Aorta (tissue), 5 donors: ENCODE measurements at places on chromosomes 7 and 10.
A peak's percentile ranks its signal among the peaks of the same experiment; 100 is the strongest.

DNA sequence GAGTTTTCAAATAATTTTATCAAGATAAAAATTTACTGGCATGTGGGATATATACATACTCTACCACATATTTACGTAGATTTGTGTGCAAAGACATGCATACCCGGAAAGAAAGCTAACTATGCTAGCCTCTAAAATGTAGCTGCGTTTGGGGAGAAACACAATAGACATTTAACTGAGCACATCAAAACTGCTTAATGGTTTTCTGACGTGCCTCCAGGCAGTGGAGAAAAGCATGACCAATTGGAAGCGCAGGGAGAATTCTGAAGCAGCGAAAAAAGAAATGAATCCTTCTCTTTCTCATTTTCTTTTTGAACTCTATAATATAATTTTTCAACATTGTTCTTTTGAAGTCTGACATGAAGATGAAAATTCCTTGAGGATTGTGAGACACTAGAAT is 60.3 kb upstream of the LYZL1 start:
- DNase-seq = no peak

- DNase-seq = no peak
These were observed 542.4 kb upstream of the DPP6 start for GRCh38 chr7:153509768-153510167.

DNA sequence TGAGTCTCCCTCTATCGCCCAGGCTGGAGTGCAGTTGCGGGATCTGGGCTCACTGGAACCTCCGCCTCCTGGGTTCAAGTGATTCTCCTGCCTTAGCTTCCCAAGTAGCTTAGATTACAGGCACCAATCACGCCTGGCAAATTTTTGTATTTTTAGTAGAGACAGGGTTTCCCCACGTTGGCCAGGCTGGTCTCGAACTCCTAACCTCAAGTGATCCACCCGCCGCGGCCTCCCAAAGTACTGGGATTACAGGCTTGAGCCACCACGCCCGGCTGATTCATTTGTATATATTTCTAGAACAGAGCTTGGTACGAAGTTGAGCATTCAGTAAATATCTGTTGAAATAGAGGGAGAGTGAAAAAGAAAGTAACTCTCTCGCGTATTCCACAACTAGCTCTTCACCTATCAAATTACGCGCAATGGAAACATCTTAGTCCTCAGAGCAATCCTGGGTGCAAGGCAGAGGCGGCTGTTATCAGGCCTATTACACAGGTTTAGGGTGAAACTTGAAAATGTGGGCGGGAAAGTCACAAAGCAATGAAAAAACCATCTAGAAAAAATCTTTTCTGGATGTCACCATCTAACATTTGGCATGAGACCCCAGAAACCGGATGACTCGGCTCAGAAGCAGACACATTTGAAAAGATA is 707 bp upstream of the GHITM start:
- DNase-seq = no peak

- DNase-seq = no peak
These were observed 6.2 kb downstream of the NIPSNAP2 start for GRCh38 chr7:55970561-55970960.

GRCh38 chr7:82114237-82114636 is 329.3 kb downstream of the CACNA2D1 start:
- no peak for DNase-seq

- no peak for DNase-seq
These were observed 57.6 kb downstream of the BMPR1A start for GRCh38 chr10:86813982-86814381.

- no peak for DNase-seq
These were observed 213.0 kb downstream of the JAZF1 start for GRCh38 chr7:27967639-27968038.

DNA sequence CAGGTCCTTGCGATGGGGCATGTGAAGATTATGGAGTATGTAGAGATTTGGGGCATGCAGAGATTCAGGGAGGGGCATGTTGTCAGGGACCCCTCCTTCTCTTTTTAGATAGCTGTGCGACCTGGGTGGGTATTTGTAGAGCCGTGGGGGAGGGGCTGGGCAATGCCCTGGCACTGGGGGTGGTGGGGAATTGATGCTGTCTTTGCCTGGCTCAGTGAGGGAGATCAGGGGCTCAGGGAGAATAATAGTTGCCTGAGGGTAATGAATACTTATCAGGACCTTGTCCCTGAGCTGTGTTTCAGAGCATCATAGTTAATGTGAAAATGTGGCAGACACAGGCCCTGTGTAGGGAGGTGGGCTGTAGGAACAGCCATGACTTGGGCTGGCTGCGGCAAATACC is 3.5 kb downstream of the RAMP3 start:
- peak; percentile 23 for DNase-seq

- DNase-seq = peak; percentile 43
These were observed 61.7 kb downstream of the CSGALNACT2 start for GRCh38 chr10:43199684-43200537.

GRCh38 chr7:50309721-50310120 is 5.2 kb downstream of the IKZF1 start:
- no peak for DNase-seq

DNA sequence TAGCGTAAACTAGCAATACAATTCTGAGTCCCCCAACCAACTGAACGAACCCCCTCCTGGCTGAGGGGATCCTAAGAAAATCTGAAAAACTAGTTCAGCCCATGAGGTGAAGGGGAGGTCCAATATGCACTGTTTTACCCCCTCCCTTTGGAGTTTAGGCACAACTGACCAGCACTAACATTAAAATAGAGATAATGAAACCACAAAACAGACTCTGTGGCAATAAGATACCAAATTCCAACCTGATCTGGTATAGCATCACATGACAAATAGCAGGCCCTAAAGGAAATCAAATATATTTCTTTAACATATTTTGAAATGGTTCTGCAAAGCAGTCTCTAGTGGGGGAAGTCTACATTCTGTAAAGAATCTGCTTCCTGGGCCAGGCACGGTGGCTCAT is 522.5 kb downstream of the TYW1 start:
- DNase-seq = no peak

DNA sequence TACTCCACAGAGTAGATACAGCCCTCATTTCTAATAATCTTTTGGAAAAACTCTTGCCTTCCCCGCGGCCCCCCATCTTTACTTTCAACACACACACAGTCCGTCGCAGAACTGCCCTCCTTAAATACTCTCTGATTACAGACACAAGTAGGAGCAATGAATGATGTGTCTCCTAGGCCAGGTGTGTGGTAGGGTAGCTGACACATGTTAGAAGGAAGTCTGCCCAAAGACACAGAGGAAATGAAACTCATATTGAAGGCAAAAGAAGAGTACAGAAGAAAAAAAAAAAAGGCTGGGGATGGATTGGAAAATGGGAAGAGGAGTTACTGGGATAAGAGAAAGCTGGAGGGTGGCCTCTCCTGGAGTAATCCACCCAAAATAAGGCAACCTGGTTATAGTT is 14.6 kb downstream of the OPALIN start:
- no peak for DNase-seq

DNA sequence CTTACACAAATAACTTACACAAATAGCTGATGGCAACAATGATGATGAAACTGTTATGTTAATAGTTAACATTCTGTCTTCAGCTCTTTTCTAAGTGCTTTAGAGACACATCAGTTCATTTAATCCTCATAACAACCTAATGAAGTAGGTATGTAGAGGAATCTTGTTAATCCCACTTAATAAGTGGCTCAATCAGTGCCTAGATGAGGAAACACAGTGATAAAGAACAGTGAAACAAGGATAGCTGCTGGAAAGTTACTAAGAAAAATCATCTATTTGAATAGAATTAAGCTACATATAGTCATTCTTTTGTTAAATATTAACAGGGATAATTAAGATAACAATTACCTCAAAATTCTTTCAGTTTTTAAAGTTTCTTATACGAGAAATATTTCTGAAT is 487.6 kb downstream of the ARL4A start:
- DNase-seq = no peak

GRCh38 chr7:46168671-46169383 is 247.8 kb upstream of the IGFBP3 start:
- DNase-seq = no peak

GRCh38 chr7:103795787-103796186 is 193.7 kb downstream of the RELN start:
- DNase-seq = no peak

GRCh38 chr7:40758590-40758989 is 623.8 kb downstream of the SUGCT start:
- DNase-seq = no peak

GRCh38 chr10:123404357-123404756 is 250.2 kb downstream of the BUB3 start:
- DNase-seq = no peak

DNA sequence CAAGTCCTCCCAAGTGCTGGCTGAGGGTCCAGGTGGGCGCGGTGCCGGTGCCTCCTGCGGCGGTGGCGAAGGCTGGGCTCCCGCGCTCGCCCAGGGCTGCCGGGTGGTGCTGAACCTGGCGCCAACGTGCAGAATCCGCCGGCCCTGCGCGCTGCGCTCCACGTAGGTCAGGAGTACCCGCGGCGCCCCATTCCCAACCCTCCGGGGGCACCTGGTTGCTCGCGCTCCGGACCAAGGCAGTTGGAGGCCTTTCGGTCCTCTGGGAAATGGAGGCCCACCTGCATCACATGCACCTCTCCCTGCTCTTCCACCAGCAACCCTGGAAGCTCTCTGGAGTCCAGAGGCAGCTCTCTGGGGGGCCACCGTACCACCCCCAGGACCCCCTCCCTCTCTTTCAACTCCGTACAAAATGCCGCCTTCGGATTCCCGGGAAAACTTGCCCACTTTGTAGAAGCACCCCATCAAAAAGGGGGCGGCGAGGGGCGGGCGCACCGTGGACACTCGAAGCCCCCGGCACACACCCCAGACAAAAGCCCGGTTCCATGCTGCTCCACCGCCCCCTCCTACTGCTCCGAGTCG is 745 bp downstream of the SLC16A9 start:
- peak; percentile 42 for DNase-seq

DNA sequence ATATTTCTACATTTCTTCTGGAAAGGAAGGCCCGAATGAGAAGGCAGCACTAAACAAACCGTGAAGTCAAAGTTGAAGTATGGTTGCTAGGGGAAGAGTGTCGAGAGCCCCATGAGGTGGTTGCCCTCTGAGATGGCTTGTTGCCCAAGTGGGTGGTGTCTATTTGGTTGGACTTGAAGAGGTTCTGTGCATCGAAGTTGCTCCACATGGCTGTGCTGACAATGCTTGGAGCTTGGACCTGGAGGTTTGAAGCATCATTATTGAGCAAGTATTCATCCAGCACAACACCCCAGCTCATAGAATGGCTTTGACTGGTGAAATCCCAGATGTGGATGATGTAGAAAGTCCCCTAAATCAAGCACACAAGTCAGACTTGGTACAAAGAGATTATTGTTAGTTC is 165.2 kb upstream of the CDCA7L start:
- DNase-seq = no peak

DNA sequence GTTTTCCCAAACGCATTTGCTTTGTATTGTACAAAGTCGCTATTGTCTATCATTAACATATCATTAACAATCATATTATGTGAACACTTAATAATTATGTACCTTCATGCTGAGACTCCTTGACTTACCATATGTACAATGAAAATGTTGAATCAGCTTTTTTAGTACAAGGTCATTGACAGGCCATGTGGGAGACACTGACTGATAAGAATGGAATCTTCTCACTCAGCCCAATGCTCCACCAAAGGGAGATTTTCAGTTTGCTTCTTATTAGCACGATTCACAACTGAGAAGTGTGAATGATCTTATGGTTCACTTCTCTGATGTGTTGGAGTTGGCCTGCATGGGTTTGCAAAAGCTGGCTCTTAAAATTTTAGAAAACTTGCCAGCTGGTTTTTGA is 253.5 kb upstream of the TEX47 start:
- no peak for DNase-seq

- DNase-seq = no peak
These were observed 55.0 kb upstream of the VWDE start for GRCh38 chr7:12458520-12459131.

- DNase-seq = no peak
These were observed 591.9 kb upstream of the IGFBP3 start for GRCh38 chr7:46512891-46513413.

DNA sequence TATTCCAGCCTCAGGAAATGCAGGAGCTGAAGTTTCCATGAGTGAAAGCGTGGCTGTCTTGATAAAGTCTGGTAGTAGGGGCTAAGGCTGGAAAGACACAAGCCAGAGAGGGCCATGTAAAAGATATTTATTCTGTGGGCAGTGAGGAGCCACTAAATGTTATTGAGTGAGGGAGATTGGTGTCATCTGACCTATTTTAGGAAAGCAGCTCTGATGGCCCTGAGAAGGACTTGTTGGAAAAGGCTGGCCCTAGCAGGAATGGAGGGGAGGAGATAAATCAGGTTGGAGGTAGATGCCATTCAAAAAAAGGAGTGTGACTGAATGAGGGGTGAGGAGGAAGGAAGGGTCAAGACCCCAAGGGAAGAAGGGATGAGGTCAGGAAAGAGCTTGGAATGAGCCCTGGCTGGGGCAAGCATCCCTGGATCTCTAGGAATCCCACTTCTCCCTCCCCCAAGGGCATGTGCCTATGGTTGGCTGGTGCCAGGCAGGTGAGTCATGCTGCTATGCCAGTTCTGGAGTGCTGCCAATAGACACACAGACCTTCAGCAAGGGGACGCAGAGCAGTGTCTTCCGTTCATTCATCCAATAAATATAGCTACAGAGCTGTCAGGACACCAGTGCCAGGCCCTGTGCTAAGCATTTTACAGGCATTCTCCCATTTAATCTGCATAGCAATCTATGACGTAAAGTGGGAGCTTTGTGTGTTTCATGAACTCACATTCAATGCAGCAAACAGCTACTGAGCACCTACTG is 2.0 kb downstream of the ANKRD2 start:
- peak; percentile 70 for DNase-seq

- no peak for DNase-seq
These were observed 147.3 kb upstream of the CDCA7L start for GRCh38 chr7:22093001-22093400.

DNA sequence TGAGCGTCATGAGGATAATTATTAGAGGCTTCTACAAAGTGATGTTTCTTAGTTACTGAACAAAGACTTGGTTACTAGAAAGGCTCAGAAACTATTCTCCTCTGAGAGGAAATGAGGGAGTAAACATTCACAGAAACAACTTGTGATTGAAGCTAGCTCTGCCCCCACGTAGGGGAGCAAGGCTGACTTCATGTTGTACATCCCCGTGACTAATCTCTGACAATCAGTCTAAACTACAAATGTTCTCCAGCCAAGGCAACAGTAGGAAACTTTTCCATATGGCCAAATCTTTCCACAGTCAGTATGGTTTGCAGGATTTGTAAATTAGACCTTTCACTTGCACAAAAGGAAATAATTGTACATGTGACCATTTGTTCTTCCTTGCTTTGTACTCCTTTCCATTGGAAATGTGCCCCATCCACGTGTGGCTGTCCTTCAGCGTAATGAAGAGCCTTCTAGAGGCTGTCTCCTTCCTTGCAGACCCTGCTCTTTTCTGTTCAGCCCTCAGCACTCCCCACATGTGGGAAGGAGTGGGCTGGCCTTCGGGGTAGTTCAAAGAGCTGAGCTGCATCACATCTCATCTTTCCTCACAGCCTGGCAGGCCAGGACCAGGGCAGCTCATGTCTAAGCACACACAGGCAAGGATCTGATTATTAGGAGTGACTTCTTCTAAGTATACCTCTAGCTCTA is 93.5 kb downstream of the PCGF5 start:
- no peak for DNase-seq
